ENCODE measurements at places on chromosomes 2 and 18.

GRCh38 chr18:41075212-41075611, 879.8 kb upstream of the PIK3C3 start:
- no peak for DNase-seq

GRCh38 chr2:166891727-166892126, 3.4 kb downstream of the XIRP2 start:
- DNase-seq = no peak

- no peak for DNase-seq
Observed at GRCh38 chr2:200944467-200945394, 18.7 kb downstream of the ORC2 start.

- DNase-seq = no peak
Observed at GRCh38 chr2:120876526-120877280, 141.0 kb downstream of the GLI2 start.

GRCh38 chr2:134139611-134140010, 114.3 kb upstream of the MGAT5 start:
- DNase-seq = no peak

DNA sequence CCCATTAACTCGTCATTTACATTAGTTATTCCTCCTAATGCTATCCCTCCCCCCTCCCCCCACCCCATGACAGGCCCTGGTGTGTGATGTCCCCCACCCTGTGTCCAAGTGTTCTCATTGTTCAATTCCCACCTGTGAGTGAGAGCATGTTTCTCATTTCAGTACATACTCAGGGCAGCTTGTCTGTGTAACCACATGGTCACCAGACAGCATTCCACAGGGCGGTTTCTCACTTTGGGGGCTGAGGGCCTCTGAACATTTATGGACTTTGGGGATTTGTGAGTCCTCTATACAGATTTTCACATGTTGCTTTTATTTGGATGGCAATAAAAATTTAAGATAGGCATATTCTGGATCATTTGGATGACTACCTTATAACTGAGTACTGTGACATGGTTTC, 84.0 kb downstream of the LYPD6B start:
- no peak for DNase-seq

- DNase-seq = no peak
Observed at GRCh38 chr2:120498121-120498520, 152.2 kb downstream of the INHBB start.

GRCh38 chr2:67268797-67269196, 128.3 kb upstream of the ETAA1 start:
- DNase-seq = no peak

DNA sequence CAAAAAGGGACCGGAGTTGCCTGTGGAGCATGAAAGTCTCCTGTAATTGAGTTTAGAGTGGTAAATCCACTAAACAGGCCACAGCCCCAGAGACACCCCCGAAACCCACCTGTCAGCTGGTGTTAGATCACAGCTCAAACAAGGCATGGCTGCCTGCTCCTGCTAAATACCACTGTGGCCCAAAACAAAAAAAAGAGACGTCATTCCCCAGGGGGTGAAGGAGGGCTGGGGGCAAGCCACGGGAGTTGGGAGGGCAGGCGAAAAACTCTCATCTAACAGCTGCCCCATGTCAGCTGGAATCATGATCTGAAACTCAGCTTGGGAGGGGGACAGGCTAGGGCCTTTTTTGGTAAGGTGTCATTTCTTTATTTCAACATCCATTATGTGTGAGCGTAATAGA, 42.5 kb upstream of the LRPPRC start:
- DNase-seq = no peak

GRCh38 chr2:151552287-151552686, 142.6 kb downstream of the RIF1 start:
- DNase-seq = no peak

- DNase-seq = no peak
Observed at GRCh38 chr2:197515315-197515738, 539 bp upstream of the MOB4 start.

DNA sequence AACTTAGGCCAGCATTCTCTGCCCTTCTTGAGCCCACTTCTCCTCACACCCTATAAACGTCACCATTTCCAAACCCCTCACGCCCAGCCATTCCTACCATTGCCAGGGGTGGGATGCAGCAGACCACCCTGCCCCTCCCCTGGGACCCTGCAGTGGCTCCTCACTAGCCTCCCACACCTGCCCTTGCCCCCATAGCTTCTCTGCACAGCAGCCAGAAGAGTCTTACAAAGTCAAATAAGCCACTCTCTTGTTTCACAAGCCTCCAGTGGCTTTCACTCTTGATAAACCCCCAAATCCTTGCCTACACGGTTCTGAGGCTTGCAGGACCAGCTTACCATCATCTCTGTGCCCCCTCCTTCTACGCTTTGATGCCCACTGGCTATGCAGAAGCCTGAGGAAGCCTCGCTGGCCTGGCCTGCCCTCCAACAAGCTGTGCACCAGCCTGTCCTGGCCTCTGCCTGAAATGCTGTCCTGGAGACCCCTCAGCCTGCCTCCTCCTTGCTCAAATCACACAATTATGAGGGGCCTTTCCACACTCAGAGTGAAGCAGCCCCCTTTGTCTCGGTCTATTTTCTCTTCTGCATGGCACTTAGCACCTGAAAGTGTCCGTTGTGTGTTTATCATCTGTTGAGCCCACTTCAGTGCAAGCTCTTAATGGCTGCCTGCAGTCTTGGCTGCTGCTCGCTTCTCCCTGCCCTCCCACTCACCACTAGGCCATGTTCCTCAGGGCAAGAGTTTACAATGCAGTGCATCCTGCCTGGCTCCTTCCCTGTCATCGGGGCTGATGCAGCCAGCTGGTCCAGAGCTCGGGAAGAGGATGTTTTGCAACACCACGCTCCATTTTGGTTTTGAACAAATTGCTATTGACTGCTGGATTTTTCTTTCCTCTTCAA, 82.6 kb upstream of the RGPD5 start:
- DNase-seq = no peak

DNA sequence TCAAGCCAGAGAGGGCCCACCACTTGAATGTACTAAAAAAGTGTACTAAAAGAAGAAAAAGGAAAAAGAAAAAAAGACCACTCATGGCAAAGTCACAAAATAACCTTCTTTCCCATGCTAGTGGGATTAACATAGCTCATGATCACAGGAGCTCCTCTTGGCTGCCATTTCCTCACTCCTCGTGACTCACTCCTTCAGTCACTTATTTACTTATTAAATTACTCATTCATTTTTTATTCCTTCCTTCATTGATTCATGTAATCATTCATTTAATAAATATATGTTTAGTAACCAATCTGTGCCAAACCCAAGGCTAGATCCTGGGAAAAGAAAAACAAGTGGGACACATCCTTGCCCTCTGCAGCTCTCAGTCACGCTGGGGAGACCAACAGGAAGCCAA, 300.5 kb downstream of the INSIG2 start:
- DNase-seq = no peak

- DNase-seq = no peak
Observed at GRCh38 chr2:120675460-120676130, 60.1 kb upstream of the GLI2 start.

DNA sequence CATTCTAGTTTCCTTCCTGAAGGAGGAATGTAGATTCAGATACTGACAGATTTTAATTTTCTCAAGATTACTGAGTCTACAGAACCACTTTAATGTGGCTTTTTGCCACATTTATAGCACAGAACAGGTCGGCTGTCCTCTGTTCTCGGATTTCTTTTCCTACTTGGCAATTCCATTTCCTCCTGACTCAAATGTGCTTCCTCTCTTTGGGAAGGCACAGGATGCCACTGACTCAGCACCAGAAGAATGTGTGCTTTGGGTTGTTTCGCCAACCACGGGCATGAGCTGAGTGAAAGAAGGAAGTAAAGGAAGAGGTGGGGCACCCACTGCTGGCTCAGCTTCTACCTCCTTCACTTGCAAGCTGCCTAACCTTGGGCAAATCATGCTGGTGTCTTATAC, 970.6 kb upstream of the ACVR2A start:
- DNase-seq = no peak

- no peak for DNase-seq
Observed at GRCh38 chr2:59190518-59190917, 949.4 kb upstream of the FANCL start.

DNA sequence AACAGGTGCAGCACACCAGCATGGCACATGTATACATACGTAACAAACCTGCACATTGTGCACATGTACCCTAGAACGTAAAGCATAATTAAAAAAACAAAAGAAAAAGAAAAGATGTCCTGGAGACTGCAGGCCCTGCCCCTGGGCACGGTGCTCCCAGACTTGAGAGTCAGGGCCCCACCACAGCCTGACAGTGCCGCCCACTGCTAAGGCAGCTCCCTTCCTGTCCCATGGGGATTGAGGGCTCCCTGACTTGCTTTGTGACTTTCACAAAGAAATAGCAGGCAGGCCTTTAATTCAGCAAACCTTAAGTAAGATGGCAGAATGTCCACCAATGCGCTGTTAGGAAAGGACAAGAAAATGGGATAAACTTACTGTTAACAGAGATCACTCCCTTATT, 116.8 kb downstream of the NDUFA10 start:
- DNase-seq = no peak

GRCh38 chr2:241514553-241514952, 6.2 kb upstream of the STK25 start:
- DNase-seq = no peak

- DNase-seq = no peak
Observed at GRCh38 chr18:78006006-78006773, 756.5 kb downstream of the GALR1 start.

GRCh38 chr2:161798027-161798426, 173.8 kb downstream of the SLC4A10 start:
- no peak for DNase-seq

DNA sequence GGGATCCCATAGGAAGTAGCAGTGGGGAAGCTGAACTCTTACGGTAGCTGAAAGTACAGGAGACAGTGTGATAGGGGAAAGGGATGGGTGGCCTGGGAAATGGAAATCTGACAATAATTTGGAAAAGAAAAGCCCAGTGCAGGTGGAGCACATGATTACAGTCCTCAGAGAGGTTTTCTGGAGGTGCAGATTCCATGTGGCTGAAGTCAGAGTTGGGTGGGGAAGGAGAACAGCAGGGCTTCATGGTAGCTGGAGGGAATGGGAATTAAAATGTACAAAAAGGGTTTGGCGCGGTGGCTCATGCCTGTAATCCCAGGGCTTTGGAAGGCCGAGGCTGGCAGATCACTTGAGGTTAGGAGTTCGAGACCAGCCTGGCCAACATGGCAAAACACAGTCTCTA, 12.2 kb downstream of the HRH4 start:
- no peak for DNase-seq

DNA sequence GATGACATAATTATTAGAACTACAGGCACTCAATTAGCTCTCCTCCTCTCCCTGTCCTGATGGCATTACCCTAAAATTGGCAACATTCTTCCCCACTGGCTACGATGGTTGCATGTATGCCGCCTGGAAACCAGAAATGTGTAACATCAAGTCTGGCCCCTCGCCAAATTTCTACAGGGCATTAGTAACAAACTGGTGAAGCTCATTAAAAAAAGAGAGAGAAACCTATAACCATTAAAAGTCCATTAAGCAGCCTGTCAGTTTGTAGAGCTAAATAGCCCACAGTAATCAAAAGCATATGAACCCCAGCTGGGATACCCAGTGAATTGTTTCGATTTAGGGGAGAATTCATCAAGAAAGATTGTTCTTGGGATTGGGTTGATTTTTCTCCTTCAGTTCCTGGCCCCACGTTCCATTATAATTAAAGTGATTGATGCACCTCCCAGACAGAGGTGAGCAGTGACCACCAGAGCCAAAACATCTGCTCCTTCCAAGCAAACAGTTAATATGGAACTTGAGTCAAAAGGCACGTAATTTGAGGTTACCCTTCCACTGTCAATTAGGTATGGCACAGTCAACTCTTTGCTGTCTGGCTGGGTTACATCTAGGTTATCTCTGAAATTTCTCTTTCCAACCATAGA, 208.6 kb downstream of the C1D start:
- DNase-seq = no peak

- no peak for DNase-seq
Observed at GRCh38 chr2:156687715-156688114, 251.5 kb downstream of the GPD2 start.

GRCh38 chr18:48024009-48024512, 93.6 kb upstream of the SMAD2 start:
- no peak for DNase-seq

- DNase-seq = no peak
Observed at GRCh38 chr2:28475088-28475595, 20.7 kb upstream of the PLB1 start.

DNA sequence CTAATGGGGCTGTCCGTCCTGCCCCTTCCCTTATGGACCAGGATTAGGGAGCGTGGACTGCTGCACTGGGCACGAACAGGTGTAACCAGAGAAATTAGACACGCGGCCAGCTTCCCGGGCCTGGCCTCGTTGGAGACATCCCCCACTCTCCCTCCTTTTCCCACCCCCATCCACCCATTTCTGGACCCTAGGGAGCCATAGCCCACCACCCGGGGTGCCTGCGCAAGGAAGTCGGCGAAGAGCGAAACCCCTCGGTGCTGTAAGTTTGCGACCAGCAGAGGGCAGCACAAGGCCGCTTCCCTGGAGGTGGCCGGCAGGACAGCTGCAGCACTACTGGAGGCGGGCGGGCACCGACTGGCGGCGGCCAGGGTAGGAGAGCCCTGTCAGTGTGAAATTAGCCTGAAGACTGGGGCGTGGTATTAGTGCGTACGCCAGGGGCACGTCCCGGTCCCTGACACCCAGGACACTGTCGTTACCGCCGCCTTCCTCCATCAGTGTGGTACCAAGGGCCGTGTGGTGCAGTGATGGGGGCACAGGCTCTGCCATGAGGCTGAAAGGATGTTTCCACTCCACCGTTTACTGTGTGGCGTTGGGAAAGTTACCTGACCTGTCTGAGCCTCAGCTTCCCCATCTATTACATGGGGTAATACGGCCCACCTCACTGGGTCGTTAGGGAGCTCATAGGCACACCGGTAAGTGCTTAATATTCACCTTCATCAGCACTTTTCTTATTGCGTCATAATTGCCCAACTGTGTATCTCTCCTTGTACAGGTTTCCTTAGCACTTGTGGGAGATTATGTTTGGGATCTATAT, 36.0 kb upstream of the CD207 start:
- peak; percentile 52 for DNase-seq

- no peak for DNase-seq
Observed at GRCh38 chr18:77548790-77549420, 299.3 kb downstream of the GALR1 start.

DNA sequence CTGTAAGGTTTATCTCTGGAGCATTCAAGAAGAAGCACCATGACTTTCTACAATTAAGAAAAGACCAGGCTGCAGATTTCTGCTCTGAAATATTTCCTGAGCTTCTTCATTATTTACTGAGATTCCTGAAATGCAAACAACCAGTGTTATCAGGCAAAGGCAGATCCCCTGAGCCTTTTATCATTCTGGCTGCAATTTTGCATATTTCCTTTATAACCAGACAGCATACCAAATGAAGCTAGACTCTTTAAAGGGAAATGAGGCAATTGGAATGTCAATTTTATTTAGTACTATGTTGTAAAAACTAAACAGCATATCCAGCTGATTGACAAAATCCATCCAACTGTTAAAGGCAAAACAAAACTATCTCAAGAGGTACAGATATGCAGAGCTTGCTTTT, 372.5 kb downstream of the RIT2 start:
- DNase-seq = no peak

Measured in stimulated activated CD8-positive, alpha-beta memory T cell treated with anti-CD3 and anti-CD28 coated beads, Interleukin-7, amount 100 ng/mL, for 1 hour (primary cell).